CD4-positive, alpha-beta T cell treated with Interleukin-6 at 100 ng/mL for 8 hours (primary cell): ENCODE measurements at places on chromosomes 4 and X.

DNA sequence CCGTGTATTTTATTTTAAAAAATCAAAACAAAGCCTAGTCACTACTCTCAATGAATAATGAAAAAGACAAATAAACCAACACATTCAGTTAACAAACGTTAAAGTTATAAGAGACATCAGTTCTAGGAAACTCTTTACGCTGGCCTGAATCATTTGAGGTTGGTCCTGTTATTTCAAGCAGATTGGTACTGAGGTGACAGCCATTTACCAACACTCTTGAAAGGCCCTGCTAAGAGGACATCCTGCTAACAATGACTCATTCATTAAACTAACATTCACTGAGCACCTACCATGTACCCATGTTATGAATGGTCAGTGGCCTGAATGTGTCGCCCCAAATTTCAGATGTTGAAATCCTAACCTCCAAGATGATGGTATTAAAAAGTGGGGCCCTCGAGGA, 57.1 kb upstream of the ADGRG2 start:
- no peak for DNase-seq

DNA sequence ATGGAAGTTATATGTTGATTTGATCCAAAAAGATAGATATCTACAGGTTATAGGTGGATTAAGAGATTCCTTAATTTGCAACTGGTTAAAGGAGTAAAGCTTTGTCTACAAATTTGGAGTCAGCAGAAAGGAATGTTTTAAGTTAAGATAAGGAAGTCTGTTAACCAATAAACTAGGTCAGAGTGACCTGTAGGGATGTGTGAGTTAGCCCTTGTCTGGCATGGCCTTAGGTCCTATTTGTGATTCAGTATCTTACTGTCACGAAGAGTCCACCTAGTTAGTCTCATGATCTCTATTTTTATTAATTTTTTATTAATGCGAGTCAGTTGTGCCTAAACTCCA, 230.8 kb downstream of the INPP4B start:
- no peak for DNase-seq

GRCh38 chr4:155618183-155618838, 48.3 kb upstream of the GUCY1A1 start:
- no peak for DNase-seq

DNA sequence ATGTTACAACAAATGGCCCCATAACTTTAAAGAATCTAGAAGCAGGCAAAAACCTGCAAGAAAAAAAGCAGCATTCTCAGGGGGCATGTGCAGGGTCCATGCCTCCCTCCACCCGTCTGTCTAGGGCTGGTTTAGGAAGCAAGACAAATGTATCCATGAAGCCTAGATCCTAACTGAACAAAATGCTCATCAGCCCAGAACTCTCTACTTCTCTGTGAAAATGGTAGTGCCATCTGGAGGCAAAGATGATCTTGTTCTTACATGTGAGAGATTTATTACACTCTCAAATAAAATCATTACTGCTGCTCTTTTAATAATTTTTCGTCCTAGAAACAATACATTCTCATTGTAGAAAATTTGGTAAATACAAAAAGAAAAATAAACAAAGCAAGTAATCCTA, 26.7 kb downstream of the NR3C2 start:
- no peak for DNase-seq

DNA sequence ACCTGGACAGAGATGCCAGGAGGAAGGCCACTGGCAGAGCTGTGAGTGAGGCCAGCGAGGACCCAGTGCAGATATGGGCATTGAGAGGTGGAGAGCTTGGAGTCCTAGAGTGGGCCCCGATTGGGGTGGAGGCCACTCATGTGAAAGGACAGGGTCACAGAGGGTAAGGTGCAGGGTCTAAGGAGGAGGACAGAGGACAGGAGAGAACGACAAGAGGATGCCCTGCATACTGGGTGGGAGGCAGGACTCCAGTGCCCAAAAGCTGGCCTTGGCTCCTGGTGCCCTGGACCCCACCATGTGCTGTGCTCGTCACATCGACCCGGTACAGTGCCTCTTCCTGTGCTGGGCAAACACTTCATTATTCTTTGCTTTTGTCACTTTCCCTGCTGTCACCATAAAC, 66.7 kb downstream of the NAT8L start:
- DNase-seq = no peak

DNA sequence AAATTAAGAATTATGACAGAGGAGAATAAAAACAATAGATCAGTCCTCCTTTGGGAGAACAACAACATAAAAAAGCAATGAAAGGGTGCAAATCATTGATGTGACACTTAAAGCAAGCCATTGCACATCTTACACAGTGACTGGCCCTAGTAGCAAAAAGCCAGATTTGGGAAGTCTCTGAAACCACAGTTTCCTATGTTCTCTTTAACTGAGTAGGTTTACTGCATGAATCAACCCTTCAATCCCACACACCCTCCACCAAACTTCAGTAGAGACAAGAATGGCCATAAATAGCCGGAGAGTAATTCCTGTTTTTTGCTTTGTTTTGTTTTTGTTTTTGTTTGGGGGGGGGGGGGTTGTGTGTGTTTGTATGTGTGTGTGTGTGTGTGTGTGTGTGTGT, 180.8 kb downstream of the VEGFC start:
- DNase-seq = no peak

DNA sequence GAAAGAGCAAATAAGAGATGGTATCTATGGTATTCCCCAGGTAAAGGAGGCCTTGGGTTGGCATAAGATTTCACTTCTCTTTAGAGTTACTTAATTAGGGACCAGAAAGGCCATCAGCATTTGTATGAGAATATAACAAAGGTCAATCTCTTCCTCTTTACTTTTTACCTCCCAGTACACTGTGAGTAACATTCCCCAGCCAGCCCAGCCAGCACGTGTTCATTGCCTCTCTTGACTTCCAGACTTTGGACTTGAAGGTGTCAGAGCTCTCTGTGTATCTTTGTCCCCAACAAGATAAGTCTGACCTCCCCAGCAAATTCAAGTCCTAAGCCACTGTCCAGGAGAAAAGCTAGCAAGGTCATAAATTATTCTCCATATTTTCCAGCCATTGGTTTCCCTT, 110.5 kb downstream of the AR start:
- no peak for DNase-seq

DNA sequence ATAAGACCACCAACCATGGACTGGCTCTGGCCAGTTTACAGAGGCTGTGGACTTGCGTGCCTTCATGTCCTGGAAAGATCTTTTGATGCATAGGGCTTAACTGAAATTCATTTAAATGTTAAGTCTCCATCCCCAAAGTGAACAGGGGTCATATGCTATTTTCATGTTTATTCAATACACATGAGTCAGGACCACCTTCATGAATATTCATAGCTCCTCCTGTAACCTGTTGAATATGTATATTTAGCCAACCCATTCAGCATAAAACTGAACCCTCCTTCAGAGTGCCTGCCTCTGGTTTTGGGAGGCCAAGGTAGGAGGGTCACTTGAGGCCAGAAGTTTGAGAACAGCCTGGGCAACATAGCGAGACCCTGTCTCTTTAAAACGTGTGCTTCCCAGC, 7.1 kb downstream of the CTPS2 start:
- no peak for DNase-seq

- DNase-seq = no peak
These were observed 67.6 kb upstream of the GYPA start for GRCh38 chr4:144208074-144208473.

GRCh38 chr4:118803253-118803652, 32.7 kb downstream of the SEC24D start:
- no peak for DNase-seq

GRCh38 chr4:175385797-175386196, 426.3 kb downstream of the GPM6A start:
- no peak for DNase-seq

DNA sequence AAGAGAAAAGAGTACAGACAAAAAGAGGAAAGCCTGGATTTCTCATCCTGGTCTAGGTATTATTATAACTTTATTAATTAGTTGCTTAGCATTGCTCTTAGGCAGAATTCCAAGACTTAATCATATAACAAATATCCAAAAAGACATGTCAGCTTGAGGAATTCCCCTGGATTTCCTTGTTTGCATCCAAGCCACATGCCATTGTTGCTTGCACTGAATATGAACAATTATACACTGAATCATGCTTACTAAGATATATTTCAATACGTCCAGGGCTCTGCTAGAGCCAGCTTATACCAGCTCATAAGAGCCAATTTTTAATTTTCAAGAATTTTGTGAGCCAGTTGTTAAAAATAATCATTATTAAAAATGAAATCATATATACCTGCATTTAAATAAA, 5.5 kb upstream of the TLR10 start:
- no peak for DNase-seq

DNA sequence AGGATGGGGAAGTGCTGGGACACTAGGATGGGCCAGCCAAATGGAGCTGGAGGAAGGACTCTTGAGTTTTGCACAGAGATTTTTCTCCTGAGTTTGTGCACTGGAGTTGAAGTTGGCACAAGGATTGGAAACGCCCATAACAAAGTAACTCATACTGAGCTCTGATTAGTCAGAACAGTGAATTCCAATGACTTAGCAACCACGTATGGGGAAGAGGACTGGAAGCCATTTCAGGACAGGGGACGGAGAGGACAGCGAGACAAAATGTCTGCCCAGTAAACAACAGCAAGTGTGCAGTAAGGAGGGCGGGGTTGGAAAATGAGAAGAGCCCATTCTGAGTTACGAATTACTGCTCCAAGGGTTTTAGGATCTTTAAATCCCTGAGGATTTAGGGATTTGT, 5.9 kb downstream of the RIPPLY1 start:
- DNase-seq = no peak

- no peak for DNase-seq
These were observed 75.9 kb upstream of the ENPP6 start for GRCh38 chr4:184293552-184293951.

- no peak for DNase-seq
These were observed 41.8 kb downstream of the RBBP7 start for GRCh38 chrX:16828124-16828908.

GRCh38 chr4:36189511-36190226, 54.6 kb downstream of the ARAP2 start:
- peak; percentile 13 for DNase-seq

- peak; percentile 25 for DNase-seq
These were observed 70.0 kb upstream of the FAM241A start for GRCh38 chr4:112075129-112075753.

DNA sequence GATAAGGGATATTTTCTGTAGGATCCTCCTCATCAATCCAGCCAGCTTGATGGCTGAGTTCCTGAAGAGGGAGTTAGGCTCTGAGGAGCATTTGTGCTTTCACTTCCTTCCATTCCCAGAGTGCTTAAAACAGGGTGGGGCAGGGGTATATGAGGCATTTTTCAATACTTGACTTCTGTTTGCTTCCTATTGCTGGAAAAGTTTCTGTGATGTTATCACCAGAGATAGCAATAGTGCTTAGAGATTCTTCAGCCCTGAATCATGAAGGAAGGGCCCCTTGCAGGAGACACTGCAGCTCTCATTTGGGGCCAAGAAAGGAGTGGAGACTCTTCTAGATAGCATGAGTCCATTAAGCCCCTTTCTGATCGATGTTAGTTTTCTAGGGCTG, 166.7 kb upstream of the RPS6KA3 start:
- no peak for DNase-seq

- no peak for DNase-seq
These were observed 34.4 kb downstream of the NEXMIF start for GRCh38 chrX:74890676-74891430.

- no peak for DNase-seq
These were observed 997.1 kb downstream of the RAB28 start for GRCh38 chr4:12487000-12487399.

GRCh38 chrX:123077631-123078030, 106.4 kb upstream of the GRIA3 start:
- no peak for DNase-seq

DNA sequence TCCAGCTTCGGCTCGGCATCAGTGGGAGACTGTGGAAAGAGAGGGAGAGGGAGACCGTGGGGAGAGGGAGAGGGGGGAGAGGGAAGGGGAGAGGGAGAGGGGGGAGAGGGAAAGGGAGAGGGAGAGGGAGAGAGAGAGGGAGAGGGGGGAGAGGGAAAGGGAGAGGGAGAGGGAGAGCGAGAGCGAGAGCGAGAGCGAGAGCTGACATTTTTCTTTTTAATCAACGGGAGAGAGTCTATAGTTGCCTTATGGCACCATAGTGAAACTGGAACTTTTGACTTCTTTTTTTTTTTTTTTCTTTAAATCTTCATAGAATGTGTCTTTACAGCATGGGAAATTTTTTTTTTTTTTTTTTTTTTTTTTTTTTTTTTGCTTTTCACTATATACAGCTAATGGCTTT, 94.7 kb upstream of the NUDT6 start:
- DNase-seq = no peak

GRCh38 chrX:132615391-132616131, 126.7 kb upstream of the MBNL3 start:
- peak; percentile 26 for DNase-seq

- no peak for DNase-seq
These were observed 15.3 kb downstream of the CTAG1B start for GRCh38 chrX:154603438-154604430.

GRCh38 chr4:117010671-117011070, 74.7 kb downstream of the TRAM1L1 start:
- no peak for DNase-seq

DNA sequence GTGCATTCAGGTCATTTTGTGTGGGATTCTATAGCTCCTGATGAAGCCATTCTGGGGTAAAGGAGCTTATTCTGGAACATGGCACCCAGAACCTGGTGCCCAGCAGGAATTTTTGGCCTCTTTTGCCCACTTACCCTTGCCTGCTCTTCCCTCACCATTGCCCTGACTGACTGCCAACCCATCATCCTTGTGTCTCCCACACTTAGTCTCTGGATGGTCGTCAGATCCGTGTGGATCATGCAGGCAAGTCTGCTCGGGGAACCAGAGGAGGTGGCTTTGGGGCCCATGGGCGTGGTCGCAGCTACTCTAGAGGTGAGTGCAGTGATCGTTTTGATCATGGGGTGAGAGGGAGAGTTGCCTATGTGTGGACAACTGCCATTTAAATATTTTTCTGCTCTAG, 1.8 kb downstream of the RBM3 start:
- no peak for DNase-seq

- DNase-seq = no peak
These were observed 140.1 kb upstream of the FRG1 start for GRCh38 chr4:189800545-189801088.

DNA sequence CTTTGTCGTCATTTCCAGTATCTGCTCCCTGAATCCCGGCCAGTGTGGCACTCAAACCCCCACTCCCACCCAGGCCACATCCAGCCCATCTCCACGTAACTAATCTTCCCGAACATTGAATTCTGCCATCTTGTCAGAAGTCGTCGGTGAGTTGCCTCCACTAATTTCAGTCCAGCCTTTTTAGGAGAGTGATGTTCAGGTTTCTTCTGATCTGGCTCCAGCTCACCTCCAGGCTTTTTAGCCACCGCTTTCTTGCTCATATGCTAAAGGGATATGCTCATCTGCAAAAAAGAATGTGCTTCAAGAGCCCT, 1.3 kb downstream of the TMEM165 start:
- DNase-seq = no peak
